ENCODE measurements at places on chromosomes 1 and 21. TPM values are rescaled to one million over a fixed set of nuclear protein-coding genes. Genes with fewer than 3 reads are reported as not detected.

Gene FCRL2
- not detected for total RNA-seq

Gene SLC16A4
- total RNA-seq, result 0.73 TPM

Gene ZBTB40
- total RNA-seq, result 18.6 TPM

Gene LYST
- 110 TPM for total RNA-seq

Gene IKBKE
- total RNA-seq, result 33.8 TPM

Gene PLEKHG5
- total RNA-seq, result 1.1 TPM

Gene KCNQ4
- 0.57 TPM for total RNA-seq

Gene NES
- total RNA-seq, result not detected

Gene ENAH
- 0.14 TPM for total RNA-seq

Gene CYYR1
- 0.07 TPM for total RNA-seq

Gene ARHGEF2
- 216 TPM for total RNA-seq

Gene SERPINC1
- not detected for total RNA-seq

Gene FAM151A
- total RNA-seq, result not detected

Gene F3
- 1.0 TPM for total RNA-seq

Gene PDPN
- not detected for total RNA-seq

Gene RBBP5
- total RNA-seq, result 19.2 TPM

Gene SORT1
- 1.9 TPM for total RNA-seq

Gene ARHGAP30
- 170 TPM for total RNA-seq

Gene LAMB3
- 11.5 TPM for total RNA-seq

Gene NPHS2
- total RNA-seq, result not detected

Gene NBPF10
- total RNA-seq, result 4.2 TPM

Gene PLEKHN1
- 4.0 TPM for total RNA-seq

Gene KCNH1
- not detected for total RNA-seq

Gene CLIC4
- 17.9 TPM for total RNA-seq

Gene FCRLB
- not detected for total RNA-seq

Gene DPT
- not detected for total RNA-seq

Gene SLX9
- 72.6 TPM for total RNA-seq

Gene ECM1
- total RNA-seq, result 1.6 TPM

Gene TBCE
- total RNA-seq, result 28.2 TPM

Gene NTPCR
- total RNA-seq, result 38.1 TPM

Gene CCDC18
- total RNA-seq, result 22.9 TPM

Gene ARMH1
- total RNA-seq, result 139 TPM

Gene PIK3C2B
- total RNA-seq, result 18.5 TPM

Gene RYR2
- total RNA-seq, result 8.8 TPM

Gene WDR77
- total RNA-seq, result 52.6 TPM

Measured in activated T-helper 2 cell treated with anti-CD3 and anti-CD28 coated beads, Interferon-gamma antibody, Interleukin-2, Interleukin-4, amounts not matched to agents 10 μg/mL and 5 μg/mL and 100 μg/mL, durations not matched to agents 14 hours and 24 hours and 36 hours (primary cell).